CD14-positive monocyte (primary cell): ENCODE measurements at places on chromosomes 12 and 14. TPM values are rescaled to one million over a fixed set of nuclear protein-coding genes. Genes with fewer than 3 reads are reported as not detected.

DNA sequence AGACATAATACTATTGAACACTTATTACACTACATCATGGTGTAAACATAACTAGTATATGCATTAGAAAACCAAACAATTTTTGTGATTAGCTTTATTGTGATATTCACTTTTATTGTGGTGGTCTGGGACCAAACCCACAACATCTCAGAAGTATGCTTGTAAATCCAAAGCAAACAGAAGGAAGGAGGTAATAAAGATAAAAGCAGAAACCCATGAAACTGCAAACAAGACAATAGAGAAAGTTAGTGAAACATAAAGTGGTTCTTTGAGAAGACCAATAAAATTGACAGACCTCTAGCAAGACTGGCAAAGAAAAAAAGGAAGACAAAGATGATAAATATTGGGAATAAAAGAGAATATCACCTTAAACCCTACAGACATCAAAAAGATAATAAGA, 268.3 kb downstream of the RPAP3 start:
- no peak for DNase-seq
- no peaks in the 10 kb centered on the region for H3K36me3 ChIP-seq
- no peaks in the 10 kb centered on the region for H3K27me3 ChIP-seq
- H3K4me3 ChIP-seq: no peak overlapping the region
- H3K4me1 ChIP-seq: no peaks in the 10 kb centered on the region

- H3K4me3 ChIP-seq: no peak overlapping the region
- no peak for DNase-seq
- no peaks in the 10 kb centered on the region for H3K27me3 ChIP-seq
Measured at GRCh38 chr14:90491911-90492531, 95.2 kb downstream of the CALM1 start.

Gene OVCH1
- polyA plus RNA-seq: not detected

- H3K27me3 ChIP-seq: no peaks in the 10 kb centered on the region
Measured at GRCh38 chr14:54942913-54943312, 40.3 kb upstream of the GCH1 start.

DNA sequence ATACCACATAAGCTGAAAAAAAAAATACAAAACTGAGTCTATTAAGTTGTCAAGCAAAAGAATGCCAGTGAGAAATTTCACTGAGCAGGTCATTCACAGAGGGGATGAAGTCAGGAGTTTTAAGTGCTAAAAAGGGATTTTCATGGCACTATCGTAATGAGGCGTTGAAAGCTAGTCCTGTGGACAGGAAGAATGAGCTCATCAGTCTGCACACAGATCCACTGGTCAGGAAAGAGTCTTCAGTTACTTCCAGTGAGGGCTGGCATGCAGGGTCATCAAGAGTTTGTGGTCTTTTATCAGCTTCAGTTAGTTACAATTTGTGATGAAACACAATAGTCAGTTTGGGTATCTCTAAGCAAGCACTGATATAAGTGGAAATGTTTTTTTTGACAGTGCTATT, 88.1 kb upstream of the WSCD2 start:
- DNase-seq: no peak
- no peak overlapping the region for H3K4me3 ChIP-seq
- no peaks in the 10 kb centered on the region for H3K36me3 ChIP-seq
- H3K4me1 ChIP-seq: no peaks in the 10 kb centered on the region
- peaks cover 12% of the 10 kb centered on the region for H3K27me3 ChIP-seq
- H3K27ac ChIP-seq: no peak overlapping the region

DNA sequence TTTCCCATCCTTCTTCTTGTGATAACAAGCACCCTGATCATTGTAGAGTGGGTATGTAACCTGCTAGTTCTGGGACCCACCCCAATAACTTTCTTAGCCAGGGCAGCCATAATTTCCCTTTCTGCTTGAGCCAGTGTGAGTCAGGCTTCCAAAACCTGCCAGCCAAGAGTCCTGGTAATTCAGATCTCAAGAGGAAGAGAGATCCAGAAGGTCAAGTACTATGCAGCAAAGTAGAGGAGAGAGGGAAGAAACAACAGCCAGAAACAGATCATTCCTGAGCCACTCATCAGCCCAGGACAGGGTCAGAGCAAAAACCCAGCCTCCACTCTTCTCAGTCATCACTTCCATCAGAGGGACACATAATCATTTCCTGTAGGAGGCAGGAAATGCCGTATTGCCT, 182.0 kb downstream of the DICER1 start:
- H3K36me3 ChIP-seq: no peaks in the 10 kb centered on the region
- H3K4me1 ChIP-seq: no peaks in the 10 kb centered on the region
- H3K4me3 ChIP-seq: no peak overlapping the region
- no peaks in the 10 kb centered on the region for H3K27me3 ChIP-seq

DNA sequence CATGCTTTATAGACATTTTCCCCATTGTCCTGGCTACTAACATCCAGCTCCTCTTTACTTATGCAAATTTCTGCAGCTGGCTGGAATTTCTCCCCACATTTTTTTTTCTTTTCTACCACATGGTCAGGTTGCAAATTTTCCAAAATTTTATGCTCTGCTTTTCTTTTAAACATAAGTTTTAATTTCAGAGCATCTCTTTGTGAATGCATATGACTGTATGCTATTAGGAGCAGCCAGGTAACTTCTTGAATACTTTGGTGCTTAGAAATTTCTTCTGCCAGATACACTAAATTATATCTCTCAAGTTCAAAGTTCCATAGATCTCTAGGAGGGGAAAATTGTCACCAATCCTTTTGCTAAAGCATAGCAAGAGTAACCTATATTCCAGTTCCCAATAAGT, 365.9 kb downstream of the LRFN5 start:
- no peak overlapping the region for H3K27ac ChIP-seq
- DNase-seq: no peak
- H3K27me3 ChIP-seq: no peaks in the 10 kb centered on the region
- no peaks in the 10 kb centered on the region for H3K4me1 ChIP-seq
- H3K36me3 ChIP-seq: no peaks in the 10 kb centered on the region
